CD4-positive, alpha-beta T cell treated with Interleukin-17A for 4 hours (primary cell): ENCODE measurements at places on chromosomes 5 and 9.

DNA sequence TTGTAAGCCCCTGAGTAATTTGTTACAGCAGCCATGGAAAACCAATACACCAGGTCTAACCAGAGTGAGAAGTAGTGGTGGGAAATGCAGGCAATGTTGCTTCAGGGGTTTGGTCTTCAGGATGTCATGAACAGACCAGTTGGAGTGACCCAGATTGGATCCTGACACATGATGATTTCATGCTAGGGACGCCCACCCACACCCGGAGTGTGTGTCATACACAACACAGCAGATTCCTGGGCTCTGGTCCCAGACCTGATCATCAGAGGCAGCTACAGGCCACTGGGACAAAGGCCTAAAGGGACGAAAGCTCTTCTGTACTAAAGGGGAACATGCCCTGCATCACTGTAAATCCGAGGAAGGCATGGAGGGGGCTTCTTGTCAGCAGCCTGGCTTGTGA, 194.2 kb downstream of the NSG2 start:
- no peak for DNase-seq

DNA sequence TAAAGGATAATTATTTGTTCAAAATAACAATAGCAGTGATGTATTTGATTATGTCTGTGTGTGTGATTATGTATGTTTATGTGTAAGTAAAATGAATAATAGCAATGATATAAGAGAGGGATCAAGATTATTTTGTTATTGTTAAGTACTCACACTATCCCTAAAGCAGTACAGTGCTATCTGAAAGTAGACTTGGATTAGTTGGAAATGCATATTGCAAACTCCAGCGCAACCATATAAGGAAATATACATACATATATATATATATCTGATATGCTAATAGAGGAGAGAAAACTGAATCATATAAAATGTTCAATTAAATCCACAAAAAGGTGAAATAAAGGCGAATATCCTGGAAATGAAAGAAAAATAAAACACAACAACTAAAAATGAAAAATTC, 268.4 kb downstream of the HINT1 start:
- no peak for DNase-seq

DNA sequence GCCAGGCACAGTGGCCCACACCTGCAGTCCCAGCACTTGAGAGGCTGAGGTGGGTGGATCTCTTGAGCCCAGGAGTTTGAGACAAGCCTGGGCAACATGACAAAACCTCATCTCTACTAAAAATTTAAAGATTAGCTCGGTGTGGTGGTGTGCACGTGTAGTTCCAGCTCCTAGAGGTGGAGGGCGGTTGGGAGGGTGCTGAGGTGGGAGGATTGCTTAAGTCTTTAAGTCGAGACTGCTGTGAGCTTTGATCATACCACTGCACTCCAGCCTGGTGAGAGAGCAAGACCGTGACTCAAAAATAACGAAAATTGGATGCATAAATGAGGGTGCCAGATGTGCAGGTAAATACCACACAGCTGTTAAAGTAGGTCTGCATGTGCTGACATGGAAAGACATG, 39.3 kb upstream of the TDRD7 start:
- no peak for DNase-seq

DNA sequence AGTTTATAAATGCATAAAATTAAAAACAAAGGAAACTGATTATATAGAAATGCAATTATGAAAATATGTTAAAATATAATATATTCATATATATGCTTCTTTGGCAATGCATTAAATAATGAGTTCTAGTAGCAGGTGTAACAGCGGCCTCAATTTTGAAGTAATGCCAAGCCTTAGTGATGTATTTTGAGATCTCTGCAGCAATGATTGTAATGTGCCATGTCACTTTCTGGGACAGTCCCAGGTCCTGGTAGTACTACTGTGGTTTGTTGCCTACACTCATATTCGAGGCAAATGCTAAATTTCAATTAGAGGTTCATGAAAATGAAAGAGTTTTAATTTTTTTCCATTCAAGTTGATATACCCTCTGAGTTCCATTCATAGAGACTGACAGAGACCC, 75.8 kb upstream of the ORM1 start:
- no peak for DNase-seq

GRCh38 chr9:123089040-123089439, 55.6 kb downstream of the GPR21 start:
- DNase-seq: no peak

DNA sequence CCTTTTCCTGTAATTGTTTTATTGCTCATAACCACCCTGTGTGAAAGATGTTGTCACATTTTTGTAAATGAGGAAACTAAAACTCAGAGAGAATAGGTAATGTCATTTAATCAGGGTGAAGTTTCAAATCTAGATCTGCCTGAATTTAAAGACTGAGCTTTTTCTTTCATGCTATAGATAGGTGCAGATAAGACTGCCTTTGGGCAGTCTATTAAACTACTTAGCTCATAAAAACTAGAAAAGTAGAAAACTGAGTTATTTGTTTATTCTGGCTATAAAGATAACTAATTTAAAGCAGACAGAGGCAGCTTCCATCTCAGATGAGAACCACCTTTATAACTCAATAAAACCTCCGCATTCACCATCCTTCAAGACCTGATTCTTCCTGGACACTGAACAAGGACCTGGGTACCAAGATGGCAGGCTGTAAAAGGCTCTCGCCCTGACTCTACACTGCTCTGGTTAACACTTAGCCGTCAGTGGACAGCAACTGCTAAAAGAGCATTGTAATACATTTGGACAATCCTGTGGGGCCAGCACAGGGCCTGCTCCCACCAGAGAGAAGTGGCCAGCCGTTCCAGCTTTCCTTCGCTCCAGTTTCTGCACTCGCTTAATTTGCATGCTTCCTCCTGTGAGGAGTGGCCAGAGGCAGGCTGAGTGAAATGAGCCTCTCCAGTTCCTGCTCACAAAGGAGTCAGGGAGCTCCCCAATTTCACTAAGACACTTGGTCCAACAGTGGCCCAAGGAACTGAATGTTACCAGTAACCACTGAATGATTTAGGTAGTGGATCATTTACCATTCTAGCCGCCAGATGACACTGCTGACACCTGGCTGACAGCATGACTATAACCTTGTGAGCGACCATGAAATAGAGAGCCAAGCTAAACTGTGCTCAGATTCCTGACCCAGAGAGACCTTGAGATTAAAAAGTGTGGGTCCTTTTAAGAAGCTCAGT, 566.4 kb downstream of the EFNA5 start:
- no peak for DNase-seq

- DNase-seq: no peak
These were observed 9.6 kb upstream of the SSBP2 start for GRCh38 chr5:81760521-81760920.

DNA sequence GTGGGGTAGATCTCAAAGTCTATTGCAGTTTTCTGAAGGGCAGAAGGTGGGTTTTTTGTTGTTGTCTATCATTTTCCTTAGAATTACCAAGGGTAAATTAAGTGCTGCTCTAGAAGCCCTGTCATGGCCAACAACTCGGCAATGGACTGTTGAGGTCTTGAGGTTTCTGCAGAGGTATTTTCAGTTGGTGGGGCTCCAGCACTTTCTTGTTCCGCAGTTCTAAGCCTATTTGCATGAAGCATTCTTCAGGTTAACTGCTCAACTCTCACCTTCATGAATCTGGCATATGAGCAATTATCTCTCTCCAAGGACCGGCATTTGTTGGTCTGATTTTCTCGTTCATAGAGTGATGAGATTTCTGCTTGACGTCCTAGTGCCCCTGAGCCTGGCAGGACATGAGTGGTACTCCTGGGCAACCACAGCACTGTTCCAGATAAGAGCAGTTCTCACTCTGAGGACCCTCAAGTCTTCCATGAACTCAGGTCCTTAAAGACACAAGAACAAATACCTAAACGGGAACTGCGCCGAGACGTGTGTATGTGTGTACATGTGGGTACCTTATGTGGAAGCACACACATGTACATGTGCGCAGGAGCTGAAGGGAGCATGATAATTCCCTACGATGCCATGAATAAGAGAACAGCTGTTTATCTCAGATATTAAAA, 544.5 kb downstream of the CSNK1G3 start:
- DNase-seq: no peak

DNA sequence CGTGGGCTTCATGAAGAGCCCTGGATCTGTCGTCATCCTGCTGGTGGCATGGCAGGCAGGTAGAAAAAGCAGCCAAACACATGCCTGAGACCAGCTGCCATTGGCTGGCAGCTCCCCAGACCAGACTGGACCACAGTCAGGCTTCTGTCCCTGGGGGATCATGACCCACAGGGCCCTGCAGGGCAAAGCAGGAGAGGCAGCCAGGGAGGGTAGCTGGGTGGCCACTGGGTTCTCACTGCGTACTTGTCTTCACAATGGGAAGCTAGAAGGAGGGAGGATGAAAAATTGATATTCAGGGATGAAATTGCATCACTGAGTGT, 67.8 kb upstream of the GARNL3 start:
- DNase-seq: no peak

DNA sequence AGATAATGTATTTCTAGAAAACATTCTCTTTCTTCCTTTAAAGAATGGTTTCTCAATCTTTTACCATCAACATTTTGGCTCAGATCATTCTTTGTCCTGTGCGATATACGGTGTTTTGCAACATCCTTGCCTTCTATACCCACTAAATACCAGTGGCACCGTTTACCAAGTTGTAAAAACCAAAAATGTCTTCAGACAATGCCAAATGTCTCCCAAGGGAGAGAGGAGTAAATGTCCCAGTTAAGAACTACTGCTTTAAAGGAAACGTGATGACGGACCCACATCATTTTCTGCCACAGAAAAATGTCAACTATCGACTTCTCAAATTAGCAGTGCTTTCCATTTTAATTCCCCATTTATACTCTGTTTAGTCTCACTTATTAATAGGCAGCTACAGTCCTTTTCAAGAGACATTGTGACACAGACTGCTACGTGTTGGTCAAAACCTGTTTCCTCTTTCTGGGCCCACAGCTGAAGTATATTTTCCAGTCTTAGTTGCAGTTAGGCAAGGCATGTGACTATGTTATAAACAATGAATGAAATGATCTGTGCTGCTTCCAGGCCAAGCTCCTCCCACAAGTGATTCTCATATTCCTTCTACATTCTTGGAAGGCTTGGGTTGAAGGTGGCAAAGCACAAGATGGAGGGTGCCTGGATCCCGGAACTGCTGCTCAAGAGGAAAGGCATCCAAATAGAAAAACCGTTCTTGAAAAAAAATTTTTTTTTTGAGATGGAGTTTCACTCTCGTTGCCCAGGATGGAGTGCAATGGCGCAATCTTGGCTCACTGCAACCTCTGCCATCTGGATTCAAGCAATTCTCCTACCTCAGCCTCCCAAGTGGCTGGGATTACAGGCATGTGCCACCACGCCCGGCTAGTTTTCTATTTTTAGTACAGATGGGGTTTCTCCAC, 8.8 kb downstream of the PRXL2C start:
- DNase-seq: no peak

- peak; percentile 89 for DNase-seq
These were observed at the start of gene N4BP3 for GRCh38 chr5:178113141-178113787. Gene N4BP3, plus strand, starts transcription at chr5:178113532. Its CDS starts 6,052 bp downstream, at chr5:178119584.

GRCh38 chr5:14665949-14666348, 1.4 kb downstream of the OTULIN start:
- DNase-seq: peak; percentile 64

- no peak for DNase-seq
These were observed 367.3 kb downstream of the TUSC1 start for GRCh38 chr9:25310961-25311360.

DNA sequence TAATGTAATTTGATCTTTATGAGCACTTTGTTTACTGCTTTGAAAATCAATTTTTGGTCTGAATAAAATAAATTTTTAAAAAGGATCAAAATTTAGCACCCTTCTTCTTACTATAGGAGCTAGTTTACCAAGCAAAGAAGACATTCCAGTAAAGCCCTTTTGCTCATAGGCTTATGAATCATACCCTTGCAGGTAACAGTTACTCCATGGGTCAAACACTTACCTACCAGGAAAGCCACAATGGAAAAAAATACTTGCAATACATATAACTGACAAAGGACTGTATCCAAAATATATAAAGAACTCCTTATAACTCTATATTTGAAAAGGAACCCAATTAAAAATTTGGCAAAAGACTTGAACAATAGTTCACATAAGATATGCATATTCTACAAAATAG, 66.6 kb downstream of the SHOC1 start:
- DNase-seq: no peak

DNA sequence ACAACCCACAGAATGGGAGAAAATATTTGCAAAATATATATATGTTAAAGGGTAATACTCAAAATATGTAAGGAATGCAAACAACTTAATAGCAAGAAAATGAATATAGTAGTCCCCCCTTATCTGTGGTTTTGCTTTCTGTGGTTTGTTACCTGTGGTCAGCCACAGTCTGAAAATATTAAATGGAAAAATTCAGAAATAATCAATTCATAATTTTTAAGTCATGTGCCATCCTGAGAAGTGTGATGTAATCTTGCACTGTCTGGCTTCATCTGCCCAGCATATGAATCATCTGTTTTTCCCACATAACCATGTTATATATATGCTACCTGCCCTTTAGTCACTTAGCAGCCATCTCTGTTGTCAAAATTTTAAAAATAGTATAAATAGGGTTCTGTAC, 11.7 kb downstream of the CER1 start:
- DNase-seq: no peak

DNA sequence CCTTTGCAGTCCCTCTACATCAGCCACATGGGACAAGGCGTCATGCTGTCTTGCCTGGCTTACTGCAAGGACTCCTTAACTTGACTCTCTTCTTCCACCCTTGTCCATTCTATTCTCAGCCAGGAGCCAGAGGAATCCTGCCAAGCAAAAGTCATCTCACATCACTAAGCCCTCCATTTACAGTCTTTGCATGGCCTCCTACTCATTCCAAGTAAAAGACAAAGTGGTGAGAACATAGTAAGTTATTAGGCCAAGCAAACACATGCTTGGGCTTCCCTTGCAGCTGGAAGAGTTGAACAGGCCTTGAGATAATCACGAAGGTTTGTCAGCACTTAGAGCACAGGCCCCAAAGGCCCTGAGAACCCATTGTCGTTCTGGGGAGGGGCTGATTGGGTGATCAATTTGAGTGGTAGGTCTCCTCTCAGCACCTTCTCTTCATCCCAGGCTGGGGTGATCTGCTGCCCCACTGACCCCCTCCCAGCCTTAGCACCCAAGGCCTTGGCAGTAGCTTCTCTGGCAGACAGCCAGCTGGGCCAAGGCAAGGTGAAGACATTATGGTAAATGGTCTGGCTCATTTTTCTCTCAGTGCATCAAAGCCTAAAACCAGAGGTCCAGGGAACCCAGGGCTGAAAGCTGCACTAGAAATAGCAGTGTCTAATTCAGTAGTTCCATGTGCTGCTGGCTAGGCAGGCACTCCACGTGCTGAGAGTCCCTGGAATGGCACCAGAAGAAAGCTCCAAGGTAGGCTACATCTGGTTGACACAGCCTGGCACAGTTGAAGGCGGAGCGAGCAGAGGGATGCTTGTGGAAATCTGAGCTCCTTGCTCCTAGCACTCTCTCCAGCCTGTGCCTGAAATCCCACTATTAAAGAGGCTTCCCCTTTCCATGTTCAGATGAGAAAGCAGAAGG, 121.4 kb downstream of the ASTN2 start:
- DNase-seq: no peak
